ENCODE measurements at places on chromosomes 7 and 10. TPM values are rescaled to one million over a fixed set of nuclear protein-coding genes. Genes with fewer than 3 reads are reported as not detected.

ASB13 gene
- 24.5 TPM for total RNA-seq

- no peaks in the 10 kb centered on the region for H3K36me3 ChIP-seq
- H3K4me1 ChIP-seq = no peaks in the 10 kb centered on the region
- no peak overlapping the region for H3K27ac ChIP-seq
- no peak overlapping the region for H3K4me3 ChIP-seq
- H3K27me3 ChIP-seq = no peaks in the 10 kb centered on the region
Measured at GRCh38 chr10:98509745-98510144, 63.0 kb upstream of the HPS1 start.

GRCh38 chr10:83346266-83346910, 792.9 kb upstream of the GHITM start:
- no peak for DNase-seq
- no peak overlapping the region for H3K27ac ChIP-seq
- H3K27me3 ChIP-seq = no peaks in the 10 kb centered on the region
- H3K36me3 ChIP-seq = no peaks in the 10 kb centered on the region

GRCh38 chr7:16891338-16891737, 9.6 kb upstream of the AGR3 start:
- H3K27ac ChIP-seq = no peak overlapping the region
- no peaks in the 10 kb centered on the region for H3K27me3 ChIP-seq
- no peaks in the 10 kb centered on the region for H3K36me3 ChIP-seq
- no peak overlapping the region for H3K4me3 ChIP-seq

DNA sequence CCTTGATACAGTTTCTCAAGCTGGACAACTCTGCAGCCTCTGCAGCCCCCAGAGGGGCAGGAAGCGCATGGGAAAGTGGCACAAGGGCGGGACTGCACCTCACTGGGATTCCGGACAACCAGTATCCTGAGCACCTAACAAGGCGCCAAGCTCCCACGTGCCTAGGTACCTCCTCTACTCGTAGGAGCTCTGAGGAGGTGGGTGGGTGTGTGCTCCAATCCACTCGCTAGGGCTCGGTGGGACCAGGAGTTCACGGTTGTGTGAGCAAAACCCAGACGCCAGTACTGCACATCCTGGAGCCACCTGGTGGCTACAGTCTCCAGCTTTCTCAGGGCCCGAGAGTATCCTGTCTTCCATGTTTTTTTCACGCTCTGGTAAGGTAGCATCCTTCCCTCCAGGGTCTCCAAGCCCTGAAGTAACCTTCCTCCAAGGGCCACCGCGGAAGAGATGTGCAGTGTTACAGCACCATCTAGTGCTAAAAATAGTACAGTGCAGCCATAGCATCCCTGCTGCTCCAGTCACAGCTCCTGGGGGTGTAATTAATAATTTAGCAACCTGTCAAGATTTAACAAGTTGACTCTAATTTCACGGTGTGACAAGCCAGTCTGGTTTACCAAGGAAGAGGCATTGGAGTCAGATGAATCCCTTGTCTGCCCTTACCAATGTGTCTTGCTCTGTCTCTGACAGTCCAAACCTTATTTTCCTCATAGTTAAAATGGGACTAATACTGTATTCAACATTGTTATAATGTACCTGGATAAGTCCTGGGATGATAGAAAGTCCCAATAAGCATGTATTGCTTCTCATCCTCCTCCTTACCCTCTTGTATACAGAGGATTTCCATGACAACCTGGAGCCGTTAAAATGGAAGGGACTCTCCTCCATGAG, 70.4 kb downstream of the HERPUD2 start:
- no peak for DNase-seq
- no peaks in the 10 kb centered on the region for H3K36me3 ChIP-seq
- no peak overlapping the region for H3K4me3 ChIP-seq
- H3K27ac ChIP-seq = no peak overlapping the region
- no peaks in the 10 kb centered on the region for H3K27me3 ChIP-seq
